Caudate nucleus (tissue), 63 donors: ENCODE measurements at places on chromosomes 3 and 15.

GRCh38 chr3:169497567-169498257 is 165.8 kb downstream of the MECOM start:
- DNase-seq: no peak

- no peak for DNase-seq
Observed at GRCh38 chr3:172247525-172248274, 200.6 kb downstream of the GHSR start.

- no peak for DNase-seq
Observed at GRCh38 chr3:171831936-171832335, 11.2 kb upstream of the TMEM212 start.

DNA sequence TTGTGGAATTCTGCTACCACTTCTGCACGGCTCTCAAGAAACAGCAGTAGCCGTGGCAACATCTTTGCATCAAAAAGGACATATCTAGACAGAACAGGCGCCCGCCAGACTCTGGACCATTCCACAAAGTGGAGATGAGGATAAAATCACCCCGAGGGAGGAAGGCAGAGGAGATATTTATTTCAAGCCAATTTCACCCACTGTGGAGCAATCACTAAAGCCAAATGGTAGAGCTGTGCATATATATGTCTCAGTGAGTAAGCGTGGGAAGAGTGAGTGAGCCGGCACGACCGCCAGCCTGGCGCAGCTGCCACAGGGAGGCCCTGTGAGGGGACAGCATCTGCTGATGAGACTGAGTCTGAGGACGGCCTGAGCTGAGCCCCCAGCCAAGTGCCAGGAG is 111.3 kb downstream of the MEGF11 start:
- no peak for DNase-seq

DNA sequence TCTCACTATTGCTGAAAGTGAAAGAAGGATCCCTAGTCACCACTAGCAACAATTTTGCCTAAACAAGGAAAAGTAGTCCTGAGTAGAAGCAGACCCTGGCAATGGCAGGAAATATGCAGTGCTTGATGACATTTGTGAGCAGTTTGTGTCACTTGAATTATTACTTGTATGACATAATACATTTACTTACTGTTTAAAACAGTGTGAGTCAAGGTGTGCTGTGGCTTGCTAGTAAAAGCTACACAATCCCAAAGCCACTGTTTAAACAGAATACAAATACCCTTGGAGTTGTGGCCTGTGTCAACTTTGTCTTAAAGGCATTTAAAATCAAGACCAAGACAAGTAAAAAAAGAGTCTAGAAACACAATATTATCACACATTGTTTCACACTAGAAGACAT is 775.4 kb downstream of the ROBO1 start:
- no peak for DNase-seq

DNA sequence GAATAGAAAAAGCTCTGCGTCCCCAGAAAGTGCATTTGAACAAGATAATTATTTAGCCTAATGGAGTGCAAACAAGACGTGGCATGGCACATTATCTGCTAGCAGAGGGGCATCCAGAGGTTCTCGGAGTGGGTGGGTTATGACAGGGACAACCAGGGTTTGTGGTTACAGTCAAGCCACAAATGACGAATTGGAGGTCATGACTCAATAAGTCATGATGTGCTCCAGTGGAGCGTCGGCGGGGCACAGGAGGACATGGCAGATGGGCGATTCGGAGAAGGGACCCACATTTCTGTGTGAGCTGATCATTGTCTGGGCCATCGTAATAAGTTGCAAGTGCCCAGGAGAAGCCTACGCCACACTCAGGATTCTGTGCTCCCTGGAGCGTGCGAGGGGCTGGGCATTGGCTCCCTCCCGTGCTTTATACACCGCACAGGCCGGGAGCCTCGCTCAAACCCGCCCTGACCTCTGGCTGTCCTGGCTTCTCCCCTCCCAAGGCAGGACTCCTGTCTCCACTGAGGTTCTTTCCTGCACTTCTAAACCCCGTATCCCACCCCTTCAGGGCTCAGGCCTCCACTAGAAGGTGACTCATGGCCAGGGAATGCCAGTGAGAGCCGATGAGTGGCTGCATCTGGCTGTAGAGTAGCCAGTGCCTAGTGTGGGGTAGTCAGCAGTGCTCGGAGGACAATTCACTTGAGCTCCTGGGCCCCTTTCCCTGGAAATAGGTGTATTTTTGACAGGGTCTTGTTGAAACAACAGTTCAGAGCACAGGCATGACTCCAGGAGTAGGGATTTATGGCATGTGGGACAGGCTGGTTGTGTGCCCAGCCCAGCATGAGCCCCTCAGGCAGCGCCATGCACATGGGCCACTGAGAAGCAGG is 67.4 kb downstream of the GRIP2 start:
- no peak for DNase-seq

DNA sequence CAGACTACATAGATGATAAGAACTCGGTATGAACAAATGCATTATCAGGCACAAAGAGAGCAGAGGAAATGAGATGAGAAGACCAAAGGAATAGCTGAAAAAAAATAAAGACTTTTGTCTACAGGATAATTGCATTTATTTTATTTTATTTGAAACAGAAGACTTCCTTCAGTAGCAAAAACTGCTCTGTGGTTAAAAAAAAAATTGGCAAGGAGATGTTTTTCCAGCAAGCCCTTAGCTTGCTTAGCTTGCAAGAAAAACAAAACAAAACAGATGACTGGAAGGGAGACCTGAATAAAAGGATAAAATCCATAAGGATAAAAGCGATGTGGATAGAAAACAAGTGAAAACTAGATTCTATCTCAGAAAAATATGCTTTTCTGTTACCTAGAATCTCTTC is 9.1 kb upstream of the PPM1L start:
- DNase-seq: no peak

DNA sequence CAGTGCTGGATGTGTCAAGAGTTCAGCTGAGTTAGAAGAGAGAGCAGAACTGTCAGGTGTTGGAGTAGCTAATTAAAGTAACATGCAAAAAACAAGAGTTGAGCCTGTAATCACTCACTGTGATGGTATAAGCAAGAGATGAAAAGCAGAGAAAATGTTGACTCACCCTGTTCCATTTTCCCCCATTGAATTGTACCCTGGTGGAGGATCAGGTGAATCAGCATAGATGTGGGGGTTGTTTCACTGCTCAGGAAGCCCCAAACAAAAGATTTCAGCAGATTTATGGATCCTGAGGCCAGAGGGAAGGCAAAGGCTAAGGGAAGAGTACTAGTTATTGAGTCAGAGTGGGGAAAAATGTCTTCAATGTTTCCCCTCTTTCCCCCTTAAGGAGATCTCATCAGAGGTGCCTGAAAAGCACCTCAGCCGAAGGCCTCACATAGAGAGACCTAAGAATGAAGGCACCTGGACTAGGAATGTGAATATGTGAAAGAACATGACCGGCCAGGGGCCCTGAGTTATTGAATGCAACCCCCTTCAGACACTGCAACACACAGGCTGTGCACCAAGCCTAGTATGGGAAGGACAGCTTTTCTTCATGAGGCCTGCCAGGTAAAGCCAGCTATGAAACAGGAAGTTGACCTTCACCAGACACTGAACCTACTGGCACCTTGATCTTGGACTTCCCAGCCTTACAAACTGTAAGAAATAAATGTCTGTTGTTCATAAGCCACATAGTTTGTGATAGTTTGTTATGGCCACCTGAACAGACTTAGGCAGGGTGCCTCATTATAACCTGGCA is 90.1 kb downstream of the TMCO5A start:
- DNase-seq: no peak

DNA sequence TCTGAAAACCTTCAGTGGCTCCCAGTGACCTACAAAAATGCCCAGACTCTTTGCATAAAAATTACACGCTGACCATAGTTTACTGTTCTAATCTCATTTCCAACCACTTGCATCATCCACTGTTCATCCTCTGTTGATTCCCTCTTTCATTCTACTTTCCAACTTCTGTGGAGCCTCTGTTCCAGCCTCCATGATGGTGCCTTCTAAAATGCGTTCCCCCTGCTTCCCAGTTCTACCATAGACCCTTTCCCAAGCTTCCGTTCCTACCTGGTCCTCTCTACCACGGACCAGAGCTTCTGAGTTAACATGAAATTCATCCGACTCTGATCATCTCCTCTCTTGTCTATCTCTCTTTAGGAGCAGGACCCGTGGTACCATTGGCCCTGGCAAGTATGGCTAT is 127.0 kb downstream of the THSD4 start:
- no peak for DNase-seq

- DNase-seq: no peak
Observed at GRCh38 chr3:72761410-72761809, 86.8 kb downstream of the SHQ1 start.

GRCh38 chr3:116811754-116812153 is 102.2 kb downstream of the TUSC7 start:
- DNase-seq: no peak

GRCh38 chr15:78727561-78727960 is 83.7 kb downstream of the ADAMTS7 start:
- DNase-seq: no peak

- DNase-seq: no peak
Observed at GRCh38 chr3:63674586-63674985, 22.1 kb downstream of the SNTN start.

DNA sequence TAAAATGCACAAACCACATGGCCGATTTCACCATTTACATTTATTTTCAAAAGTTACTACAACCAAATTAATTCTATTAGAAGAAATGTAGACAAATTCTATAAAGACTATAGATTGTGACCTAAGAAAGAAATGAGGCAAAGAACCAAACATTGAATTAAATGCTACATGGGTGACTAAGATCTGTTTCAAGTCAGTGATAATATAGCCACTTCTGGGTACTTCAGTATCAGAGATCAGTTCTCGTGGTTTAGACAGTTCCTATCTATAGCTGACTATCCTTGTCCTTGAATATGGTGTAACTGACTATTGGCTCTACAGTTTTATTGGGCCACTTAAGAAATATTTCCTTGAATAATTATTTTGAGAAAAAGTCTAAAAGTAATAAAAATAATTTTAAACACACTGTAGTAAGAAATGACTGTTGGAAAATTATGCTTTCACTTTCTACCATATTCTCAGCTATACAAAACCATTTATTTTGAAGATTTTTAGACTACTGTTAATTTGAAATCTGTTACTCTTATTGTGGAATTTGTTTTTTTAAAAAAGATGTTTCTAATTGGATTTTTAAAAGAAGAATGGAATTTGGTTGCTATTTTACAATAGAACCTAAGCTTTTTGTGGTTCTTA is 14.1 kb downstream of the KCNMB3 start:
- no peak for DNase-seq

GRCh38 chr3:1197051-1197450 is 104.2 kb downstream of the CNTN6 start:
- no peak for DNase-seq

GRCh38 chr3:66480666-66481065 is 20.2 kb downstream of the LRIG1 start:
- no peak for DNase-seq

DNA sequence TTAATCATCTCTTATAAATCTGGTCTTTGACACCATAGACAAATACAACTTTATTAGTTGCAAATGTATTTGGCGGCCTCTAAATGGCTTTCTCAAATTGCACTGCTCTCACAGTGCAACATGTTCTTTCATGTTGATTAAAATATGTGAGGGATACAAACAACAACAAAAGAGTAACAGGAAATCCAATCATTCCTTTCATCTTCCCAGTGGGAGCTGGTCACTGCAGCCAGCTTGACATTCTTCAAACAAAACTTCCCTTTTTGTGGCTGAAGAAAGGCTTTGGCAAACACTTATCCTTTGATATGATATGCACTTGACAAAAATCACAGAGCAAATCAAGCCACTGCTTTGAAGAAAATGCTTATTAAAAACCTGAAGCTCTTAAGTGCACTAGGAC is 973.6 kb downstream of the EPHA3 start:
- no peak for DNase-seq

DNA sequence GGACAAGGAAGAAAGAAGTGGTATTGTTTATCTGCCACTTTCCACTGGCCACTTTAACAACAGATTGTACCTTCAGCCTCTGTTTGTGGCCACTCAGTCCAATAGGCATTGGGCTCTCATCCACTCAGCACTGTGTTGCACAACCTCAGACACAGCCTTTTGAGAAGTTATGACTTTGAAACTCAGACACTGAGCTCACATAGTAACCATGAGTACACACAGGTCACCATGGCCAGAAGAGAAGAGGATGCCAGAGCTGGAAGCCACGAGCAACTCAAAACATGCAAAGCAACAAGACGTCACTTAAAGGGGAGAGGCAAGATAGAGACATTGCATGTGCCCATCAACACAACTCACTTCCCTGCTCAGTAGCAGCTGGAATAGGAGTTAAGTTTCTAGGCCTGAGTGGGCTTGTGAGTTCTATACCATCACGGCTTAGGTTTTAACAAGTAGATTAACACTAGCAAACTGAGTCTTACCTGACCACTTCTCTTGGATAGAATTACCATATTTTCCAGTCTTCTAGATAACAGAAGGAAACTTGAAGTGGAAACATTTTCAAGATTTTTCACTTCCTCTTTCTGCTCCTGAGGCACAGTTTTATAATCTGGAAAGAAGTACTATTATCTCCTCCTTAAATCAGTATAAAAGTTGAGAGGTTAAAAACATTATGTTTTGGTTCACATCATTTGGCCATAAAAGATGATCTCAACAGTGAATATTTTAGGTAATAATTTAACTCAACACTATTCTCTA is 103.5 kb downstream of the IMPG2 start:
- DNase-seq: no peak

DNA sequence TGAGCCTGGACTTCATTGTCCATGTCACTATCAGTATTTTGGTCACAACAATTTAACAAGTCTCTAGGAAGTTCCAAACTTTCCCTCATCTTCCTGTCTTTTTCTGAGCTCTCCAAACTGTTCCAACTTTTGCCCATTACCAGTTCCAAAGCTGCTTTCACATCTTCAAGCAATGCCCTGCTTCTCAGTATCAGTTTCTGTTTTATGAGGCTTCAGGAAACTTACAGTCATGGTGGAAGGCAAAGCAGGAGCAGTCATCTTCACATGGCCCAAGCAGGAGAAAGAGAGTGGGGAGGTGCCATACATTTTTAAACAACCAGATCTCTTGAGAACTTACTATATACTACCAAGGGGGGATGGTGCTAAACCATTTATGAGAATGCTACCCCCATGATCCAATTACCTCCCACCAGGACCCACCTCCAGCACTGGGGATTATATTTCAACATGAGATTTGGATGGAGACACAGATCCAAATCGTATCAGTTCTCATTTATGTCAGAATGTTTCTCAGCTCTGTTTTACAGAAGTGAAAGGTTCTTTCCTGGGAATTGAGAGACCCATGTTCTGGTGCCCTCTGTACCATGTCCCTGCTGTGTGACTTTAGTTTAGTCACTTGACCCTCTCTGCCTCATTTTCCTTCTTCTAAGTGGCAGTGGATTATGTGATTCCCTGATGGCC is 169.7 kb downstream of the PLCL2 start:
- no peak for DNase-seq
